ENCODE measurements at places on chromosomes 6 and 20.

DNA sequence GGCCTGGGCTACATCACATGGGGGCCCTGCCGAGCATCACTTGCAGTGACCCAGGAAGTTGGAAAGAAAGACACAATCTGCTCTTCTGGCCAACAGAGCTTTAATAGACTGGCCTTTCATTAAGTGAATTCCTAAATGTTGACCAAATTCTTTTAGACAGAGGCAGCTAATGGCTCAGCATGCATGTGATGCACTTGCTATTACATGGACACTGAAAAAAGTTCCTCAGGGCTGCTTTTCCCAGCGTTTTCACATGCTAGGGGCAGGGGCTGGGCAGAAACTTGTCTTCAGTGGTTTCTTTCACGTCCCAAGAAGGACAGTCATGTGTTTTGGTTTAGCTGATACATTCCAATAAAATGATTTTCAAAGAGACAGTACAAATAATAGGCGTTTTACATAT, 651.0 kb upstream of the SLC35B3 start:
- DNase-seq: no peak

DNA sequence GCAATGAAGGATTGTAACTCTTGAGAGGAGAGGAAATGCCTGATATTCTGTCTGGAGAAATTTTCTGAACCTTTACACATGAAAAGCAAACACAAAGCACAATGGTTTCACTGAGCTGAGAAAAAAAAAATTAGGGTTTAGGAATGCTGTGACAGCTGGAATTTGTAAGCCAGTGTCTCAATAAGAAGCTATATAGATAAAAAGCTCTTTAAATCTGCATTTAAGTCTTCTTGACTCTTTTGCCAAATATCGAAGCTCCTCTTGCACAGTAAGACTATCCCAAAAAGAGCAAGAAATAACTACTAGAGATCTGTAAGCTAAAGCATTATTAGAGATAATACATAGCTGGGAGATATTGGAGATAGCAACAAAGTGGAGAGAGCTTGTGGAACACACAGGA, 1334.0 kb upstream of the CITED2 start:
- DNase-seq: no peak

DNA sequence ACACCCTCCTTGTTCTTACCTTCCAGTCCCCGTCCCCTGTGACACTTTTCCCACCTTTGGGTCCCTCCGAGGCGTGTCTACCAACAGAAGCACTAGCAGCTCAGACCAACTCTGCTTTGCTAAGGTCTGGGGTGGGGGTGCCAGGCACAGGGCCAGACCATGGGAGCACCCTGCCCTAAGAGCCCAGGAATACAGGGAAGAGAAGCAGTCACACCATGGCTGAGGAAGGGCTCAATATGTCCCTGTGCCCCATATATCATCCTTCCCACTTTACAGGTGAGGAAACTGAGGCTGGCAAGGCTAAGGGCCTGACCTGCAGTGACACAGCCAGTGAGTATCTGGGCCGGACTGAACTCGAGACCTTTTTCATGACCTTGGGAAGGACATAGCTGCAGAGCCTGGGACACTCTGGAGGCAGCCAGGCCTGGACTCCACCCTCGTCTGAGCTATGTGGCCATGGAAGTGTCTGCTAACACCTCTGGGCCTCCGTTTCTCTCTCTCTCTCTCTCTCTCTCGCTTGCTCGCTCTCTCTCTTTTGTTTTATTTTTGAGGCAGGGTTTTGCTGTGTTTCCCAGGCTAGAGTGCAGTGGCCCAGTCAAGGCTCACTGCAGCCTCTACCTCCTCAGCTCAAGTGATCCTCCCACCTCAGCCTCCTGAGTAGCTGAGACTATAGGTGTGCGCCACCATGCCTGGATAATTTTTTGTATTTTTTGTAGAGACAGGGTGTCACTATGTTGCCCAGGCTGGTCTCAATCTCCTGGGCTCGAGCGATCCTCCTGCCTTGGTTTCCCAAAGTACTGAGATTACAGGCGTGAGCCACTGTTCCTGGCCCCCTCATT, 156.7 kb downstream of the GRM4 start:
- DNase-seq: no peak

DNA sequence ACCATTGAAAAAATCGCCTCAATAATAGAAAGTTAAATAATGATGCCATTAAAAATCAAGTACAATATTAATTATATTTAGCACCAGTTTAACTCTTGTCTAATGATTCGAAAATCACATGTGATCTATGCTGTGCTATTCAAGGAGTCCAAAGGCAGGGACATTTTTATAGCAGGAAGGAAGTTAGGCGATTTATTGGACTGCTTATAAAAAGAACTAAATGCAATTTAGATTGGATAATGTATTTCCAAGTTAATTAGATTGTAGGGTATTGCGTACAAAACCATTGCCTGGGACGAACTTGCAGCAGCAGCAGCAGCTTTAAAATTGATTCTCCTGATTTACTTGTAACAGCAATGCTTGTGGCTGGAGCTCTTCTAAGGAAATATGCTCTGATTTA, 87.4 kb upstream of the TMEM181 start:
- DNase-seq: peak; percentile 16

GRCh38 chr6:28506807-28507475, 8.7 kb downstream of the GPX6 start:
- no peak for DNase-seq

- no peak for DNase-seq
These were observed 93.9 kb downstream of the JAG1 start for GRCh38 chr20:10579942-10580341.

- no peak for DNase-seq
These were observed 4.7 kb downstream of the BCLAF1 start for GRCh38 chr6:136284909-136285308.

All from NCI-H2081 (cell line).